ENCODE measurements at places on chromosomes 5 and 9. TPM values are rescaled to one million over a fixed set of nuclear protein-coding genes. Genes with fewer than 3 reads are reported as not detected.
A peak's percentile ranks its signal among the peaks of the same experiment; 100 is the strongest.

Gene FCN2
- total RNA-seq = 0.39 TPM

- DNase-seq = peak; percentile 43
Observed at GRCh38 chr5:177473443-177474001, at the start of gene DBN1. Gene DBN1, minus strand, starts transcription at chr5:177473634. Its CDS starts 113 bp downstream, at chr5:177473521.

- no peak for DNase-seq
Observed at GRCh38 chr5:77866198-77866597, 90.1 kb upstream of the TBCA start.

DNA sequence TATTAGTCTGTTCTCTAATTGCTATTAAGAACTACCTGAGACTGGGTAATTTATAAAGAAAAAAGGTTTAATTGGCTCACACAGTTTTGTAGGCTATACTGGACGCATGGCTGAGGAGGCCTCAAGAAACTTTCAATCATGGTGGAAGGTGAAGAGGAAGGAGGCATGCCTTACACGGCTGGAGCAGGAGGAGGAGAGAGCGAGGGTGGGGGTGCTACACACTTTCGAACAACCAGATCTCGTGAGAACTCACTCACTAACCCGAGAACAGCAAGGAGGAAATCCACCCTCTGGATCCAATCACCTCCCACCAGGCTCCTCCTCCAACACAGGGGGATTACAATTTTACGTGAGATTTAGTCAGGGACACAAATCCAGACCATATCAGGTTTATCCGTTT is 90.0 kb downstream of the RMI1 start:
- no peak for DNase-seq

DNA sequence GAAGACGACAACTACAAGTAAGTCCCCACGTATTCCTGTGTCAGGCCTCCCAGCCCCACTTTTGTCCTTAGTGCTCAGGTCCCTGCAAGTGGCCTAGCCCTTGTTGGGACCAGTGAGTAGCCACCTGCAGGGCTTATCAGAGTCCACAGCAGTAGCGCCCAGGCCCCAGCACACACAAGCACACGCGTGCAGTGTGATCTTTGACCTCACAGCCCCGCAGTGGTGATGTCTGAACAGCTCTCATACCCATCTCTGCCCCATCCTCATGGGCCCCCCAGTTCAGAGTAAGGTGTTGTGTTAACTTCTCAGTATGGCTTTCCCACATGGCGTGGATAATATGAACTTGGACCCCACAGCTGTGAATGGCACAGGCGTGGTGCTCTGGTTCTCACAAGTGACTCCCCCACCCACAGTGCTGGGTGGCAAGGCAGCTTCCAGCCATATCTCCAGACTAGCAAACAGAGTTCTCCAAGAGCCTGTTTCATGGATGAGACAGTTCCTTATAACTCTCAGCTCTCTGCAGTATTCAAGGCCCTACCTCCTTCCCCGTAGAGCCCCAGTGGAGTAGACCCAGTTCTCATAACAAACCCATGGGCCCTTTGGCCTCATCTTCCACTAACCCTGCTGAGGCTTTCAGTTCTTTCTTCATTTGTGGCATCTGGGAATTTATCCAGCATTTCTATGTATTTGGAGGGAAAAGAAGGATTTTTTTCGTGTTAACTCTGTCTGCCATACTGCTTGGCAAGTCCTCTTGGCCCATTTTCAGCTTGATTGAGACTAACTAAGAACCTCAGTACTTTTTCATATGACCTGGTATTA is 46.5 kb upstream of the ANGPTL2 start:
- no peak for DNase-seq

- DNase-seq = no peak
Observed at GRCh38 chr5:74616236-74617146, 24.0 kb downstream of the ENC1 start.

DNA sequence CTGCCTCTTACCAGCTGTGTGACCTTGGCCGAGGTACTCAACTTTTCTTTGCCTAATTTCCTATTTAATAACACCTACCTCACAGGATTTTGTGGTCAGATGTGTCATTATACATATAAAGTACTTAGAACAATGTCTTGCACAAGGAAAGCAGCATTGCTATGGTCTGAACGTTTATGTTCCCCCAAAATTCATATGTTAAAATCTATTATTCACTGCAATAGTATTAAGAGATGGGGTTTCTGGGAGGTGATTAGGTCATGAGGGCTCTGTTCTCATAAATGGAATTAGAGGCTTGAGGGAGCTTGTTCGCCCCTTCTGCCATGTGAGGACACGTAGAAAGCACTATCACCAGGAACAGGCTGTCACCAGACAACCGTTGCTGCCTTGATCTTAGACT is 10.9 kb upstream of the RNF145 start:
- DNase-seq = no peak
